Sigmoid colon (tissue), 7 donors: ENCODE measurements at places on chromosomes 3 and 15. TPM values are rescaled to one million over a fixed set of nuclear protein-coding genes. Genes with fewer than 3 reads are reported as not detected.

The SLC2A2 gene
- not detected for total RNA-seq

The GUCA1C gene
- total RNA-seq = not detected

The SNTN gene
- total RNA-seq = not detected

The CD80 gene
- not detected for total RNA-seq

The ATRIP gene
- total RNA-seq = 5.1 TPM

The AGBL1 gene
- total RNA-seq = 0.28 TPM

DNA sequence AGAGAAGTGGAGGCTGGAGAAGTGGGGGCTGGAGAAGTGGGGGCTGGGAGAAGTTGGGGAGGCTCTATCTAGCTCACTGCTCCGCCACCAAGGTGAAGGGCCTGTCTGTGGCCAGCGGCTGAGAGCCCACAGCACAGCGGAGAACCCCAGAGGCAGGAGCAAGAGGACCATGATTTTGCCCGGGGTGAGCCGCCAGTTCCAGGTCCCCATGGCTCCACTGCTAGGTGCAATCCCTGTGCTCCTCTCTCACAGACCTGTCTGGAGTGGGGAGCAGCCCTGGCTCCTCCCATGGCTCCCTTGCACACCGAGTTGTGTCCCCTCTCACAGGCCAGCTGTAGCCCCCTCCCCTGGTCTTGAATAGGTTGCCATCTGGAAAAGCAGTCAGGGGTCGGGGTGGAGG is 4.7 kb upstream of the NRROS start:
- no peak for DNase-seq
- H3K4me1 ChIP-seq = peaks cover 29% of the 10 kb centered on the region
- peak overlapping the region; percentile 28 for H3K27ac ChIP-seq
- peaks cover 2% of the 10 kb centered on the region for H3K27me3 ChIP-seq
- no peak overlapping the region for H3K4me3 ChIP-seq

GRCh38 chr3:179943117-179943880 is 93.4 kb downstream of the PEX5L start:
- no peak overlapping the region for H3K4me3 ChIP-seq
- H3K27ac ChIP-seq = no peak overlapping the region
- H3K36me3 ChIP-seq = no peaks in the 10 kb centered on the region
- H3K4me1 ChIP-seq = peaks cover 7% of the 10 kb centered on the region
- no peak for DNase-seq
- no peaks in the 10 kb centered on the region for H3K27me3 ChIP-seq

DNA sequence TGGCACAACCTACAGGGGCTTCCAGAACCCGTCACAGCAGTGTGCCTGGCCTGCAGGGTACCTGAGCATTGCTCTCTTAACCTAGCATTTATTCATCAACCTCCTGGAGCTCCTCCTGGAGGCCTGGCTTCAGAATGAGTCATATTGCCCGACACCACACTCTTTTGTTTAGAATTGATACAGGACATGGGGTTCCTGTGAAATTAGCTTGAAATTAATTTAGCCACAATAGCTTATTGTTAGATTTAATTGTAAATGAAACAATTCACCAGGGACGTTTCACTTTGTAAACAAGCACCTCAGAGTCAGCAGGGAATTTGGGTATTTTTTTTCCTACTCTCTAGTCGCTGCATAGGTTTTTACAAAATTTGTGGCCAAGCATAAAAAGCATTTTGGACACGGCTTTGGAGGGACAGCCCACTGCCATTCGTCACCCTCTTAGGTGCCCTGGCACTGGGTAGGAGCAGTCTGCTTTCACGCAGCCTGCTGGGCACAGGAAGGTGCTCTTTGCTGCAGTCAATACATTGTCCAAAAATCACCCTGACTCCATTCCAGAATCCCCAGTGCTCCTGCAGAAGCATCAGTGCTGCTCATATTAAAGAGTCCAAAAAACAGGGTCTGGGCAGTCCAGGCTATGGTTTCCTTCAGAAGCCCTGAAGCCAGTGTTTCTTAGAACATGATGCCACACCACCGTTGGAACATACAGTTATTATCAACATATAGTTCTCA is 60.8 kb upstream of the MEF2A start:
- DNase-seq = no peak
- H3K4me3 ChIP-seq = no peak overlapping the region
- H3K36me3 ChIP-seq = no peaks in the 10 kb centered on the region
- no peak overlapping the region for H3K27ac ChIP-seq
- no peaks in the 10 kb centered on the region for H3K4me1 ChIP-seq
- H3K27me3 ChIP-seq = no peaks in the 10 kb centered on the region

DNA sequence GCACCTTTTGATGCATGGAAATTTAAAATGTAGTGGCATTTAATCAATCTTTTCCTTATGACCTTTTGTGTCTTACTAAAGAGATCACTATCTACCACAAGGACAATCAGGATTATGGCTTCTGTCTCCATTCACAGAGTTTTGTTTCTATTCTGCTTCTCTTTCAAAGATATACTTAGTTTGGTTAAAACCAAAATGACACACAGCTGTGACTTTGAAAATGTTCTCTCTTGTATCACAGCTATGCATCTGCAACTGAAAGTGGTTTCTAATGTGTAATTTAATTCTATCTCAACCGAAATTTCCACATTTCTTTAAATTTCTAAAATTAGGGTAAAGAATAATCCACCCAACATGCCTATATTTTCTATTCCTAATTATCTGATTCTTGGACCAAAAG is 27.7 kb downstream of the HLTF start:
- H3K27ac ChIP-seq = no peak overlapping the region
- H3K36me3 ChIP-seq = peaks cover 7% of the 10 kb centered on the region
- H3K4me3 ChIP-seq = no peak overlapping the region
- H3K27me3 ChIP-seq = no peaks in the 10 kb centered on the region
- H3K4me1 ChIP-seq = no peaks in the 10 kb centered on the region

DNA sequence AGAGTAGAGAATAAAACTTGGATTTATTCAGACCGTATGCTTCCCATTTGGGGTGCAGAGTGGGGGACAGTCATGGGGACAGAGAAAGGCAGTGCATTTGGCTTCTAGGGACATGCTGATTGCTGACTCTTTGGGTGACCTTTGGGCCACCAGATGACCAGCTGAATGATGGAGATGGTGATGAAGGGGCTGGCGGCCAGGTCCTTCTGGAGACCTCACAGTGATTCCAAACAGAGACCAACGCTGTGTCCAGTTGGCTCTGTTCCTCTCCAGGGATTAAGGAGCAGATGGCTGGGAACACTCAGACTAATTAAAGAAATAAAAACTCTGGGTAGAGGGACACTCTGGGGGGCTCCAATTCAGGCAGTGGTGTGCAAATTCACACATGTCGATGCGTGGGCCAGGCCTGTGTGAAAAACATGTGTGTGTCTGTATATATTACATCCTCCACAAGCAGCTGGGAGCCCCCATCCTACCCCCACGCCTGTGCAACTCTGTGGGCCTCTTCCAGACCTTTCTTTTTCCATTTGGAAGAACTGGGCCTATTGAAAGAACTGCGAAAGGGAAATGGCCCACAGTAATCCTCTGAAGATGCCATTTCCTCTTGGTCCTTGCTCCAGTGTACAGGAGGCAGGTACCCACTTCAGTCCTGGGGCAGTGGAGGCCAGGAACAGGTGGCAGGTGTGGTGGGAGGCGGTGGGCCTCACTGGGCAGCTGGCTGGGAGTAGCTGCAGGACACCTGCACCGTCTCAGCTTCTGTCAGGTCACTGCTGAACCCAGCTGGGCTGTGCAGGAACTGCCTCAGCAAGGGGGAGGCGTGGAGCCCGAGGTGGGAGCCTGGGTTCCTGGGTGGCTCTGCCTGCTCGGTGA is 8.9 kb downstream of the XIRP1 start:
- H3K27me3 ChIP-seq = no peaks in the 10 kb centered on the region
- H3K4me1 ChIP-seq = no peaks in the 10 kb centered on the region
- H3K4me3 ChIP-seq = no peak overlapping the region
- peak; percentile 60 for DNase-seq
- H3K36me3 ChIP-seq = no peaks in the 10 kb centered on the region

- no peak overlapping the region for H3K4me3 ChIP-seq
- H3K27me3 ChIP-seq = no peaks in the 10 kb centered on the region
- H3K27ac ChIP-seq = no peak overlapping the region
- H3K36me3 ChIP-seq = no peaks in the 10 kb centered on the region
- DNase-seq = no peak
- peaks cover 5% of the 10 kb centered on the region for H3K4me1 ChIP-seq
These were observed 116.5 kb downstream of the SLC9A9 start for GRCh38 chr3:143731776-143732175.

- peaks cover 15% of the 10 kb centered on the region for H3K36me3 ChIP-seq
- no peak overlapping the region for H3K4me3 ChIP-seq
- H3K4me1 ChIP-seq = no peaks in the 10 kb centered on the region
- H3K27me3 ChIP-seq = no peaks in the 10 kb centered on the region
- no peak overlapping the region for H3K27ac ChIP-seq
These were observed 15.5 kb downstream of the UMPS start for GRCh38 chr3:124745756-124746155.

GRCh38 chr3:54541369-54541768 is 386.5 kb downstream of the LRTM1 start:
- no peak overlapping the region for H3K4me3 ChIP-seq
- no peaks in the 10 kb centered on the region for H3K36me3 ChIP-seq
- H3K4me1 ChIP-seq = no peaks in the 10 kb centered on the region
- DNase-seq = no peak

DNA sequence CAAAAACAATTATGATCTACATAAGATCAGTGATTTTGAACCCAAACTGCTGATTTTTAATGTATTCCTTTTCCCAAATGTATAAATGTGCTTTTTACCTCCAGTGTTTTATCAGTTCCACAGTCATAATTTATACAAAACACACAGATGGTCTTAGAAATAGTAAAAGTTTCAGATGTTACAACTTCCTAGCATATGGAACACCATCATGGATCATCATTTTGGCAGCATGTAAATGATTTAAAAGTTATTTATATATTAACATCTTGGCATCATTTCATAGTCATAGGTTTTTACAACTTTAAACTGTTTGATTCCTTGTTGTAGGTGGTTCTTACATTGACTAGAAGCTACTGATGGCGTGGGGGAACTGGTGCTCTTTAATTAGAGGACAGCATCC is 1025.3 kb downstream of the ROBO1 start:
- H3K4me3 ChIP-seq = no peak overlapping the region
- no peaks in the 10 kb centered on the region for H3K4me1 ChIP-seq
- no peak for DNase-seq
- no peak overlapping the region for H3K27ac ChIP-seq
- H3K27me3 ChIP-seq = no peaks in the 10 kb centered on the region
- H3K36me3 ChIP-seq = no peaks in the 10 kb centered on the region

GRCh38 chr3:107184375-107184774 is 192.9 kb upstream of the CCDC54 start:
- no peak for DNase-seq
- no peak overlapping the region for H3K27ac ChIP-seq

DNA sequence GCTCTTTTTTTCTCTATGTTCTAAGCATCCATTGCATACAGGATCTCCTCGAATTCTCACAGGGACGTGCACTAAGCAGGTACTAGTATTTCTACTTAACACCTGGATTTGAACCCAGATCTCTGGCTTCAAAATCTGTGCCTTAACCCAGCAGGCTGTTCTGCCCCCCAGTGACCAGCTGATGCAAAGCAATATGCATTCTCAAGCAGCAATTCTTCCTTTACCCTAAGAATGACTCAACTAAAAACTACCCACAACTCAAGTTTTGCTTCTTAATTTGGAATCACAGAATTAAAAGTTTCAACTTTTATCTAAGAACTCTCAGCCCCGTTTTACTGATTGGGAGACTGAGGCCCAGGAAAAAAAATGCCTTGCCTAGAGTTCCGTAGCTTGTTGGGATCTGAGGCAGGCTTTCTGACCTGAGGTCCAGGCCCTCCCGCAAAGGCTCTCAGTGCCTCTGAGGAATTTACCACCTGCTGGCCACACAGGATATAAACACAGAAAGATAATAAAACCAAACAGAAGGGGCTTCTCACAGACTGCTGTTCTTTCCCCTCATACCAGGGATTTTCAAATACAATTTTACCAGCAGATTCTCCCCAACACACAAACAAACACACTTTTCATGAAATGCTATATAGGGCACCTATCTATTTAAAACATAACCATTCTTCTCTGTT is 115.4 kb upstream of the RAD18 start:
- H3K27ac ChIP-seq = no peak overlapping the region
- no peaks in the 10 kb centered on the region for H3K36me3 ChIP-seq
- peaks cover 8% of the 10 kb centered on the region for H3K4me1 ChIP-seq
- H3K27me3 ChIP-seq = no peaks in the 10 kb centered on the region
- DNase-seq = no peak

GRCh38 chr3:127002195-127003174 is 19.6 kb downstream of the PLXNA1 start:
- H3K4me3 ChIP-seq = peak overlapping the region; percentile 29
- peaks cover 18% of the 10 kb centered on the region for H3K4me1 ChIP-seq
- peak overlapping the region; percentile 69 for H3K27ac ChIP-seq
- no peaks in the 10 kb centered on the region for H3K27me3 ChIP-seq

DNA sequence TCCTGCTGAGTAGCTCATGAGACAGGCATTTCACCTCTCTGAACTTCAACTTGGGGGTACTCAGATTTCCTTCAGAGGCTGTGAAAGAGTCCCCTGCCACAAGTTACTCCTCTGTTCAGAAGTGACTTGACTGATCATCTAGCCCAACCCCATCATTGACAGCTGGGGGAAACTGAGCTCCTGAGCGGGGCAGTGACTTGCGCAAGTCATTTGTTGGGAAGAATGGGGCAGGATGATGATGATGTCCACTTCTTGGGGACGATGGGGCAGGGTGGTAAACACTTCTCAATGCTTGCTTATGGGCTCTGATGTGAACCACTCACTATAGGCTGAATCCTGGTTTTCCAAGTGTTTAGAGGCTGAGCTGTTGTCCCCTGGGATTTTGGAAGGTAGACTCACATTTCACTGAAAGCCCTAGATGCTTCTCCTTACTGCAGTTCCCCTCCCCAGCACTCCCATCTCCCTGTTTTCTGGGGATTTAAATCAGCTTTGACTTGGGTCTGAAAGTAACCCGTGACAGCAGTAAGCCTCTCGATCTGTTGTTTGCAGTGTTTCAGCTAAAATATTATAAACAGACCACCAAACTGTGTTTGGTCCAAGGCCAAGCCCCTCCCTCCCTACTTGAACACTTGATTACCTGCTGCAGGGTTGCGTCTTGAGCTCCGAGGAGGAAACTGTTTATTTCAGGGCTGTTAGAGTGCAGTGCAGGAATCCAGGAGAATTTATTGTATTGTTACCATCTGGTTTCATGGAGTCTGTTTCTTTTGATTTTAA is 25.1 kb downstream of the SMAD3 start:
- H3K4me3 ChIP-seq = no peak overlapping the region
- H3K36me3 ChIP-seq = no peaks in the 10 kb centered on the region
- peaks cover 80% of the 10 kb centered on the region for H3K4me1 ChIP-seq
- peak overlapping the region; percentile 4 for H3K27ac ChIP-seq
- no peak for DNase-seq
- no peaks in the 10 kb centered on the region for H3K27me3 ChIP-seq

DNA sequence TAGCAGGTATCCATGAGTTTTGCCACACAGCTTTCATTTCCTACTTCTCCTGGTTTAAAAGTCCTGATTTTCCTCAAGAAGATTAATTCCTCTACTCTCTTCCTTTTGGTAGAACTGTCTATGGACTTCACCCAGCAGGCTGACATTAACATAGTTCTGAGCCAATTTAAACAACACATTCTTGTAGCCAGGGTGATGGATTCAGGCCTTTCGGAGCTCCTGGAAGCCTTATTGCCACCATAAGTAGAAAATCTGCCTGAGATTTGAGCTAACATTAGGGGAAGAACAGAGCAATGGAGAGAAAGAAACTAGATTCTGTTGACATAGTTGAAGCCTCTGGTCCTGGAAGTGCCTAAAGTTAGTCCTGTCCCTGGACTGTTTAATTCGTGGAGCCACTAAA is 449.8 kb downstream of the TAFA4 start:
- no peaks in the 10 kb centered on the region for H3K36me3 ChIP-seq
- no peak overlapping the region for H3K4me3 ChIP-seq
- H3K27ac ChIP-seq = no peak overlapping the region
- no peaks in the 10 kb centered on the region for H3K27me3 ChIP-seq
- H3K4me1 ChIP-seq = peaks cover 16% of the 10 kb centered on the region

GRCh38 chr3:133162265-133162664 is 124.1 kb downstream of the TMEM108 start:
- H3K4me1 ChIP-seq = no peaks in the 10 kb centered on the region
- H3K4me3 ChIP-seq = no peak overlapping the region
- H3K36me3 ChIP-seq = no peaks in the 10 kb centered on the region
- DNase-seq = no peak
